ENCODE measurements at places on chromosomes 6 and 20.

GRCh38 chr20:63692436-63693082 lies 3.9 kb upstream of the TNFRSF6B start:
- DNase-seq: no peak

GRCh38 chr6:150635906-150636514 lies 36.3 kb downstream of the PLEKHG1 start:
- DNase-seq: no peak

DNA sequence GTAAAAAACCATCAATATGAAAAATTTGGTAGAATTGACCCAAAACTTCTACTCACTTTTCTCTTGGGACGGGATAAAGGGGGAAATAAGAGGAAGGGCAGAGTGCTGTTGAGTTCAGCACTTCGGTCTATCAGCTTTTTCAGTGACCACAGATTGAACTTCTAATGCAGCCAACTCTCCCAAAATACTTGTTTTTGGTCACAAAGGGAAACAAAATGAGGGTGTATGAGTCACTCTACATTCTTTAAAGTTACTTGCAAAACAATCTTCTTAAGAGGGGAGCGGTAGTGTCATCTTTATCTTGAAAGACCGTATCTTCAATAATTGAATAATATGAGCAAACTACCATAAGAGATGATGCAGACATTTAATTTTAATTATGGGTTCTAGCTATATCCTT lies 661.3 kb downstream of the CD109 start:
- no peak for DNase-seq

GRCh38 chr20:10356628-10357027 lies 77.4 kb downstream of the MKKS start:
- no peak for DNase-seq

DNA sequence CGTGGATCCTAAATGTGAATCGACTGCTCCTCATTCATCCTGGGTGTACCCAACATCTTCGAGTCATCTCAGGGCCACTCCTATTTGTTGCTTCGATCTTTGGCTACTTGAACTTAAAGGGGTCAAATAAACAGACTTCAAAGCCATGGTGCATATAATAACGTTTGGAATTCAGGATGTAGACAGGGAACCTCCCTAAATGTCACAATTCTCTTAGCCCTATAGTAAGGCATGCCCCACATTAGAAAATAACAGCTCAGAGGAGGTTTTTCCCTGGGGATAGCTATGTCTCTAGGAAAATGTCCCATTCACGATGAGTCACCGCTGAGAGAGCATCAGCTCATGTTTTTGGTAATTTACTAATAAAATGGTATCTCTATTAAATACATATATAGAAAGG lies 54.8 kb upstream of the BMP6 start:
- DNase-seq: no peak

DNA sequence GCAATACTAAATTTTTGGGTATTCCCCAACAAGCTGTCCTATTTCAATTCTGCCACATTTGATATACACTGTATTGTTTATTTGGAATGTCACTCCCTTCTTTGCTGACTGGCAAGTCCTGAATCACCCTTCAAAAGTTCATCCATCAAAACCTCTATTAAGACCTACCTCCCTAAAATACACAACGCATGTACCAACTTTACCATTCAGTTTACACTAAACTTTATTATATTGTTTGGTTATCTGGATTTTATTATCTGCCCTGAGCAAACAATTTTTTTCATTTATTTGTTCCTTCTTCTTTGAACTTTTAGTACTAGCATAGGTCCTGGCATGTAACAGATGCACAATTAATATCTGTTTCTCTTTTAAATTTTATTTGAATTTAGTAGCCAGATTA lies 958.2 kb upstream of the ADGRB3 start:
- no peak for DNase-seq

DNA sequence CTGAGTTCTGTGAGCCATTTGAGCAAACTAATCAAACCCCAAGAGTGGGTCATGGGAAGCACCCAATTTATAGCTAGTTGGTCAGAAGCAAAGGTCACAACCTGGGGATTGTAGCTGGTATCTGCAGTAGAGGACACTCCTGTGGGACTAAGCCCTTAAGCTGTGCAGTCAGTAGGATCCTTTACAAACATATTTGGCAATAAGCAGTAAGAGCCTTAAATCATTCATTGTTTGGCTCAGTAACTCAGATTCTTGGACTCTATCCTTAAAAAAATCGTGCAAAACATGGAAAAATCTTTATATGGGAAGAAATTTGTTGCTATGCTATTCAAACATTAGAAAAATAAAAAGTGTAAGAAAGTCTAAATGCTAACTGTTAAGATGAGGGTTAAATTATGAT lies 29.9 kb downstream of the FRK start:
- DNase-seq: no peak

GRCh38 chr6:52568320-52568719 lies 8.5 kb downstream of the TRAM2 start:
- DNase-seq: no peak

GRCh38 chr6:117728626-117729025 lies 53.4 kb downstream of the NUS1 start:
- no peak for DNase-seq

DNA sequence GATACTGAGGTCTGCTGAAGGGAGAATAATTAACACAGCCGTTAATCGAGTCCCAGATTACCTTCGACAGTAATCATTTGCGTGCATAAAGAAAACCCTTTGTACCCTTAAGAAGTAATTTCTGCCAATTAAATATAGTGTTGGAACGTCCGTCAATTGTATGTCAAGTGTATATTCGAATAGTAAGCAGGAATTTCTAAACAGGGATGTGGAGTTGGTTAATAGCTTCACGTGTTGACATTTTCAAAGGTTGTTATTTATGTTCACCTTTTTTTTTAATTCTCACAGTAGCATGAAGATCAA lies 798 bp upstream of the SNAP91 start:
- DNase-seq: no peak

- no peak for DNase-seq
These were observed 35.9 kb downstream of the SULF2 start for GRCh38 chr20:47749339-47749738.

DNA sequence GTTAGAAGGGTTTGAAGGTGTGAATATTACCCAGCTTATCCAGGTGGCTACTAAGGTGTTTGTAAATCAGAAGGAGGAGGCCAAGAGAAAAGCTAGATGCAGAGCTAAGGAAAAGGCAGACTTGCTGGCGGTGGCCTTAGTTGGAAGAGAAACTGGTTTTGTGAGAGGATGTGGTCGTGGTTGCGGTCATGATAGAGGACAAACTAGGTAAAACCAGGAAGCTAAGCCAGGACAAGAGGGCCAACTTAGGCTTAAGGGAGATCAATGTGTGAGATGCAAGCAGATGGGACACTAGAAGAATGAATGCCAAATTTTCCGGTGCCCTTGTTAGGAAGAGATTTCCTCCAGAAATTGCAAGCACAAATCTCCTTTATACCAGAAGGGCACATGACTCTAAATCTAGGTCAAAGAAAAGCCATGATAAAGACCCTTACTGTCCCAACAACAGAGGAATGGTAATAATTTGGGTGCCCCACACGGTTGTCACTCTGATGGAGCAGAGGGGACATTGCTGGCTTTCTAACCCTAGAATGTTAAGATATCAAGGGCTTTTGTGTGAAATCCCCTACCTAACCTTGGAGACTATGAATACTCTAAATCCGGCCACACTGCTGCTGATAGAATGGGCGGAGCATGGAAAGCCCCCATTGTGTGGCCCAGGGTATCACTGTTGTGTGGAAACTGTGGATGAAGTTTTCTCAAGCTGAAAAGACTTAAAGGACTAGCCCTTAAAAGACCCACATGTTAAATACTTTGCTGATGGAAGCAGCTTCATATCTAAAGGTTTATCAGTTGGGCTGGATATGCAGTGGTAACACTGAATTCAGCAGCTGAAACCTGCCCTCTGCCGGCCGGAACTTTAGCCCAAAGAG lies 7.8 kb downstream of the IL22RA2 start:
- no peak for DNase-seq

DNA sequence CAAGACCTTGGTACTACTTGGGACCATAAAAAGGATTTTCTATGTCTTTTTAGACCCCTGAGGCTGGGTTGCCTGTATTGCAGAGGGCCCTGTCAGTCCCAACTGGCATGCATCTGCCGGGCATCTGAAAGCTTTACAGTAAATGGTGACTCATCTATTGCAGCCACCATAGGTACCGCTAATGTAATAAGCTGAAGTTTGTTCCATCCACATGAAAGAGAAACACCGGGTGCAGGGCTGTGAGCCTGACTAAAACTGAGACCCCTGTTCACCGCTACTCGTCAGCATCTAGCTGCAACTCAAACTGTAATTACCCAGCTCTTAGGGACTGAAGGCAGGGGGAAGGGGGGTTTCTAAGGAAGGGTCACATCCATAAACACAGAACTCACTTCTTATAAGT lies 49.5 kb downstream of the TRERF1 start:
- DNase-seq: no peak

DNA sequence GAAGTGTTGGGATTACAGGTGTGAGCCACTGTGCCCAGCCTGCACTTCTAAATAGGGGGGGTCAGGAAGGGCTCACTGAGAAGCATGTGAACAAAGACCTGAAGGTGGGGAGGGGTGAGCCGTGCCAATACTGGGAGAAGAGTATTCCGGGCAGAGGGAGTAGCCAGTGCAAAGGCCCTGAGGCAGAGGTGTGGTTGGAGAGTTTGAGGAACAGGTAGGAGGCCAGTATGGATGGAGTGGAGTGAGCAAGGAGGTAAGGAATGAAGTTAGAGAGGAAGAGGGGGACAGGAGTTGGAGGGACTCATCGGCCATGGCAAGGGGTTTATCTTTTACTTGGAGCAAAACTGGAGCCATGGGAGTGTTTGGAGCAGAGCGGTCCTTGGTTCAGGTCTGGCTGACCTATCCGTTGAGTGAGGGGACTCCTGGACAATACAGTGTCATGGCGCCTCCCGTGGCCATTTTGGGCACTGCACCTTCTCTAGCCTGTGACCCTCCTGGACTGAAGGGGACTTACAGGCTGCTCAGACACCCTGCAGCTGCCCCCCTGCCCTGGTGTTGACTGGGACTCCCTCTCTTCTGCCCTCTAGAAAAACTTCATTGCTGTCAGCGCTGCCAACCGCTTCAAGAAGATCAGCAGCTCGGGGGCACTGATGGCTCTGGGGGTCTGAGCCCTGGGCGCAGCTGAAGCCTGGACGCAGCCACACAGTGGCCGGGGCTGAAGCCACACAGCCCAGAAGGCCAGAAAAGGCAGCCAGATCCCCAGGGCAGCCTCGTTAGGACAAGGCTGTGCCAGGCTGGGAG lies 12.1 kb downstream of the FOXS1 start:
- DNase-seq: peak; percentile 67

- no peak for DNase-seq
These were observed 3.2 kb upstream of the SMOC2 start for GRCh38 chr6:168437751-168438150.

DNA sequence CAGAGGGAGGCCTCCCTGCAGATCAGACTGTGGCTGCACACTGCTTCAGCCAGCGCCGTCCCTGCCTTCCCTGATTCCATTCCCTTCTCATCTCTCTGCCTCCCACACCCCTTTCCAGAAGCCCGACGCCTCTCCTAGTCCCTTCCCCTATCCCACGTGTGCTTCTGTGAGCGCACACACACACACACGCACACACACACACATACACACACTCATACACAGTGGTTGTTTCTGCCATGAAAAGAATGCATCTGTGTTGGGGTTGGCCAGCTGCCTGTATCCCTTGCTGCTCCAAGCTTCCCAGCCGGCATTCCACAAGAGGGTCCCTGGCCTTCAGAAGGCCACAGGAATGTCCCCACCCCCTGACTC lies 51.7 kb downstream of the MOCS1 start:
- DNase-seq: peak; percentile 79

DNA sequence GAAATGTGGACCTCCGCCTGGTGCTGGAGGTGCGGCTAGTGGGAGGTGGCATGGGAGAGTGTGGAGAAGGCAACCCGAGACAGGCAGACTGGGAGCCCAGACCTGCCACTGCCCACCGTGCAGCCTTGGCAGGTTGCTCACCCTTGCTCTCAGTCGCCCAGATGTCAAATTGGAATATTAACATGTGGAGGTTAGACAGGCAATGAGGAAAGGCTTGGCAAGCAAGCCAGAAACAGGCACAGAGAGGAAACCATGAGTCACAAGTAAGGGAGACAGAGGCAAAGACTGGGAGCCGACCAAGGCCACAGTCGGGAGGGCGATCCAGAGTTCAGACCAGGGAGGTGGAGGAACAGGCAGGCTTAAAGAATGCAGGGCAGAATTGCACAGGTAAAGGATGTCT lies 178.2 kb downstream of the FOXC1 start:
- DNase-seq: no peak

DNA sequence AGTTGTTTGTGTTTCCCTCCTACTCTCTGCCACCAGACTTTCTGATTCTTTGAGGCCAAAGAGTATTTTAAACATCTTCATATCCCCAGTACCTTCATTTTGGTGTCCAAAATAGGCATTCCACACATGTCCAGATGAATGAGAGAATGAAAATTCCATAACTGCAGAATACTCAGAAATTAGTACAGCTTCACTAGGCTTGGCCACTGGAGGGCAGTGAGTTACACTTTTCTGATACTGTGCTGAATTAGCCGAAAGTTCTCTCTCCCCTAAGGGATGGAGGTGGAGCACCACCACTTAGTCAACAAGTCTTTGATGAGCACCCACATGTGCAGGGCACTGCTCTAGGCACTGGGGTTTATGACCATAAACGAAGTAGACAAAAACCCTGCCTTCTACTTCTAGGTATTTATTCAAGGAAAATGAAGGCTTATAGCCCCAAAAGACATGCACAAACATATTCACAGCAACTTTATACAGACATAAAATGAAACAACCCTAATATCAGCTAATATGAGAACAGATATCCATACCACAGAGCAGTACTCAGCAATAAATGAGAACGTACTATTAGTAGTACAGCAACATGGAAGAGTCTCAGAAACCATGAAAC lies 46.1 kb upstream of the TMEM217 start:
- DNase-seq: no peak

DNA sequence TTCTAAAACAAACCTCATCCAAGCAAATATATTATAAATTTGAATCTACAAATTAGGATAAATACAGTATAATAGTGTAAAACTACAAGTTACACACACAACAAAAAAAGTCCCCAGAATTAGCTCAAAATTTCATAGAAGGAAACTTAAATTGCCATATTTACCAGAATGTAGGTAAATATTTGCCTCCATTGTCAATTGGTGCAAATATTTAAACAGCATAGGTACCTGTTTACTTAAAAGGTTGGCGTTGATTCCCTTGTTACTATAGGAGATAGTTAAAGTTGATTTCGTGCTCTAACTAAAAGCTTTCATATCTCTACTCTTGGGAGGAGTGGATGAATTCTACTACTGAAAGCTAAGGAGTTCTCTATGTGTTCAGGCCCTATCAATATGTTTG lies 111.6 kb upstream of the TENT5A start:
- no peak for DNase-seq

- DNase-seq: no peak
These were observed 49.2 kb downstream of the TOMM6 start for GRCh38 chr6:41836660-41837052.

DNA sequence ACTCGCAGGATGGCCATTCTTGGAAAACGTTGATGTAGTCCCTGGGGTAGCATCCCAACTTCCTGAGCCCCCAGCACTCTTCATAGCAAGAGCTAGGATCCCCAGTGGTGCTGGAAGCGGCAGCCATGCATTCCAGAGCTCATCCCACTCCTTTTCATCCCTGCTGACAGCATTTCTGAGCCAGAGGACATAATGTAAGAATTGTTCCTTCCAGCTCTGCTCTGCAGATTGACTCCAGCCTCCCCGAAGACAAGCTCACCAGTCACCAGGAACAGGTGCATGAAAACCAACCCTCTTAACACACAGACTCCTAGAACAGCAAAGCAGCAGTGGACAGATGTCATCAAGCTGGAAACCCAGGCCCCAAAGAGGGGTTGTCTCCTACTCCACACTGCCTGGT lies 3.8 kb downstream of the SLC13A3 start:
- DNase-seq: no peak
